ENCODE measurements at places on chromosomes 3 and 15.

DNA sequence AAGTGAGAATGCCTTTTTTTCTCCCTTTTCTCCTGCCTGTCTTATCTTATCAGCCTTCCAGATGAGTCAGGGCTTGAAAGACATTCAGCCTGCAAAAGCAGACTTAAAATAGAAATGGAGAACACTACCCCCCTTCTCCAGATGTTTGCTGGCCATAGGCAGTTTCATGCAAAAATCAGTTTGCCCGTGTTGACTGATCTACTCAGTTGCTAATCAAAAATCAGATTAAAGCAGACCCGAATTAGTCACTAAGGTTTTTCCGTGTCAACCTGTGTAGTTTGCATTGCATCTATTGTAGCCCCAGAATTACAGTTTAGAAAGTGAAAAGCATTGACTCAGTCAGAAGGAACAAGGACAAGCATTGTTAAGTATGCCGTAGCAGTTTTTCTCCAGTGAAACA lies 56.2 kb downstream of the IL5RA start:
- DNase-seq = no peak

GRCh38 chr15:69988541-69989225 lies 109.0 kb downstream of the TLE3 start:
- DNase-seq = no peak

GRCh38 chr3:158680861-158681260 lies 8.4 kb upstream of the LXN start:
- no peak for DNase-seq

DNA sequence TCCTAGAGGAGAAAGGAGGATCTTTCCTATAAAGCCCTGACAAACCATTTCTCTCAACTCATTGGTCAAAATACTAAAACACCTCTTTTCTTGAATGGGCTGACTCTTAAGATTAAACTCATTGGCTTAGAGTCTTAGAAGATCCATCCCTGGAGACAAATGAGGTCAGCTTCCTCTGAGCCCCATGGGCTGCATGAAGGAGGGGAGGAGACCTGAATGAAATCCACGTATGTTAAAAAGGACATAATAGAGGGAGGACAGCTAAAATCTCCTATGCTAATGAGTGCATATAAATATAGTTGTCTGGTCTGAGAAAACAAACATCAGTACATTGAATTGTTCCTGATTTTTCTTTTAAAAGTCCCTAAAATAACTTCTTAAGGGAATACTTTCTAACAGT lies 255.0 kb downstream of the TBL1XR1 start:
- DNase-seq = no peak

DNA sequence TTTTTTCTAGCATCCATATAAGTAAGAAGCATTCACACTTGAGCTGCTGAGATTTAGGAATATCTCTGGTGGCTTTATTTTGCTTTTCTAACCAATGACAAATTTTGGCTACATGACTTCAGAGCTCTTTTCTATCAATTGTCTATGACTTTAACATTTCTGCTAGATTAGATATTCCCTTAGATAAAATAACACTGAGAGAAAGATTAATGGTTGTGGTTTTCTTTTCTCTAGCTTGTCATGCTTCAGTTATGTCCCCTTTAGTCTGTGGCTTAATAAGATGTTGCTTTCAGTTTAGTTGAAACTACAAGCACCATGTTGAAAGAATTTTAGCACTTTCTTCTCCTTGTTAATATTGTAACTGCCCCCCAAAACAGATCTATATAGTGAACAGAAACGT lies 665.6 kb upstream of the CCDC54 start:
- no peak for DNase-seq

- no peak for DNase-seq
These were observed 15.7 kb upstream of the ETV5 start for GRCh38 chr3:186124592-186124991.

- DNase-seq = no peak
These were observed 50.0 kb downstream of the PRKAR2A start for GRCh38 chr3:48797626-48798025.
